ENCODE measurements at places on chromosomes 4 and X. TPM values are rescaled to one million over a fixed set of nuclear protein-coding genes. Genes with fewer than 3 reads are reported as not detected.

The MMRN1 gene
- not detected for polyA plus RNA-seq

The COL25A1 gene
- not detected for polyA plus RNA-seq

The RPL10 gene
- polyA plus RNA-seq, result 5,021 TPM

The STARD8 gene
- 0.19 TPM for polyA plus RNA-seq

The LRPAP1 gene
- 139 TPM for polyA plus RNA-seq

The CFAP47 gene
- polyA plus RNA-seq, result not detected

The ASB5 gene
- 0.01 TPM for polyA plus RNA-seq

The NDP gene
- polyA plus RNA-seq, result 0.02 TPM

The SLC10A6 gene
- polyA plus RNA-seq, result 0.40 TPM

The SUPT20HL1 gene
- not detected for polyA plus RNA-seq

The CSAG3 gene
- not detected for polyA plus RNA-seq

The ATP2B3 gene
- not detected for polyA plus RNA-seq

The OPRPN gene
- not detected for polyA plus RNA-seq

The MPP1 gene
- 8.7 TPM for polyA plus RNA-seq

The OTC gene
- not detected for polyA plus RNA-seq

The HPSE gene
- 5.1 TPM for polyA plus RNA-seq

The GC gene
- polyA plus RNA-seq, result not detected

The DMRTC1B gene
- polyA plus RNA-seq, result not detected

The KCTD8 gene
- polyA plus RNA-seq, result 0.15 TPM

The LRCH2 gene
- polyA plus RNA-seq, result not detected

The TGIF2LX gene
- polyA plus RNA-seq, result not detected

The FAM9B gene
- polyA plus RNA-seq, result not detected

The PDGFC gene
- polyA plus RNA-seq, result 17.6 TPM

The SEC24B gene
- polyA plus RNA-seq, result 44.8 TPM

The PDS5A gene
- polyA plus RNA-seq, result 31.8 TPM

The TACR3 gene
- not detected for polyA plus RNA-seq

The OCIAD2 gene
- 203 TPM for polyA plus RNA-seq

The FAM13A gene
- 4.7 TPM for polyA plus RNA-seq

The VSIG4 gene
- polyA plus RNA-seq, result not detected

The PWWP3B gene
- 0.07 TPM for polyA plus RNA-seq

The MID1 gene
- polyA plus RNA-seq, result 15.9 TPM

The CLOCK gene
- 21.2 TPM for polyA plus RNA-seq

Data from mammary epithelial cell (primary cell).